D721Med (cell line): ENCODE measurements at places on chromosomes 12 and 14.
A peak's percentile ranks its signal among the peaks of the same experiment; 100 is the strongest.

GRCh38 chr14:78746086-78746595 lies 576.0 kb downstream of the NRXN3 start:
- DNase-seq, result no peak

DNA sequence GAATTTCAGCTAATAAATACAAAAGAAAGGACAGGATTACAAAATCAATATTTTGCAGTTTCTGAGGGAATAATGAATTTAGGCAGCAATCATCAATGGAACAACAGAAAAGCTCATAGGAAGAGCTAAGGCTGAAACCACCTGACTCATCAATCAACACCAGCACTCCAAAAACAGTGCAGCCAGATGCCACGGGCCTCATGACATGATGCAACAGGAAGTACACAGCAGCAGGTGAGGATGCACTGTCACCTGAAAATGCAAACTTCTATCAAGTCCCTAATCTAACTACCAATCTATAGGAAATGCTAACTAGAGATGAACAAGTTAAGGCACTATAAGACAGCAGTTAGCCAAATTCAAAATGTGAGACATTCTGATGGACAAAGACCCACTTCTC lies 21.7 kb downstream of the GNS start:
- no peak for DNase-seq

- no peak for DNase-seq
Measured at GRCh38 chr12:110286623-110287022, 5.6 kb downstream of the ATP2A2 start.

GRCh38 chr14:33950320-33951182 lies at the start of gene EGLN3:
Gene EGLN3, minus strand, starts transcription at chr14:33951074. Its CDS starts 322 bp downstream, at chr14:33950752.
- peak; percentile 66 for DNase-seq

- DNase-seq, result no peak
Measured at GRCh38 chr14:91996948-91997371, 42.9 kb downstream of the TRIP11 start.

DNA sequence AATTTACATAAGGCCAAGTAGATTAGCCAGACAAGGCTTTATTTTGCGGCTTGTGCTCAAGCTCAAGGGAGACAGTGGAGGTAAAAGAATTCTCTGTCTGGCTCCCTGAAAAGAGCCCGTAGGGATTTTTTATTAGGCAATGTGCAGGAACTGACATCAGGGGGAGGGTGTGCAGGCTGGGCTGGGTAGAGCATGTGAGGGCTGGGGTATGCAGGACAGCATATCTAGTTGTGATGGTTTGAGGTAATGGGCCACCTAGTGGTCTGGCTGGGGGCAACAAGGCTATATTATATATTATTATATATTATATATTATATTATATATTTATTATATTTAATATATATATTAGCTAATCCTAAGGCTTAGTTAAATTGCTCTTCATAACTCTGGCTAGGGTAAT lies 102.1 kb downstream of the TMEM117 start:
- DNase-seq, result no peak

DNA sequence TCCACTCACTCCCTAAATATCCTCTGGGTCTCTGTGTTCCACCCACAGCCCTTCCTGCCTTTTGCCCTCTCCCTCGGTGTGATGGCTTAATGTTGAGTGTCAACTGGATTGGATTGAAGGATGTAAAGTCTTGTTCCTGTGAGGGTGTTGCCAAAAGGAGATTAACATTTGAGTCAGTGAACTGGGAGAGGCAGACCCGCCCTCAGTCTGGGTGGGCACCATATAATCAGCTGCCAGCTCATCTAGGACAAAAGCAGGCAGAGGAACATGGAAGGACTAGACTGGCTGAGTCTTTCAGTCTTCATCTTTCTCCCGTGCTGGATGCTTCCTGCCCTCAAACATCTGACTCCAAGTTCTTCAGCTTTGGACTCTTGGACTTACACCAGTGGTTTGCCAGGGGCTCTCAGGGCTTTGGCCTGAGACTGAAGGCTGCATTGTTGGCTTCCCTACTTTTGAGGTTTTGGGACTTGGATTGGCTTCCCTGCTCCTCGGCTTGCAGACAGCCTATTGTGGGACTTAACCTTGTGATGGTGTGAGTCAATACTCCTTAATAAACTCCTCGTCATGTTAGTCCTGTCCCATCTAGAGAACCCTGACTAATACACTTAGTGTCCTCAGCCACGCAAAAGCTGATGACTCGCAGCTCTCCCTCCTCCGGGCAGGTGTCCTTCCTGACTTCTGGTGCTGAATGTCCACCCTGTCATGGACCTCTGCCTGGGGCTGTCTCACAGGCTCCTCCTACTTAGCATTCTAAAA lies 5.9 kb downstream of the DGLUCY start:
- no peak for DNase-seq

DNA sequence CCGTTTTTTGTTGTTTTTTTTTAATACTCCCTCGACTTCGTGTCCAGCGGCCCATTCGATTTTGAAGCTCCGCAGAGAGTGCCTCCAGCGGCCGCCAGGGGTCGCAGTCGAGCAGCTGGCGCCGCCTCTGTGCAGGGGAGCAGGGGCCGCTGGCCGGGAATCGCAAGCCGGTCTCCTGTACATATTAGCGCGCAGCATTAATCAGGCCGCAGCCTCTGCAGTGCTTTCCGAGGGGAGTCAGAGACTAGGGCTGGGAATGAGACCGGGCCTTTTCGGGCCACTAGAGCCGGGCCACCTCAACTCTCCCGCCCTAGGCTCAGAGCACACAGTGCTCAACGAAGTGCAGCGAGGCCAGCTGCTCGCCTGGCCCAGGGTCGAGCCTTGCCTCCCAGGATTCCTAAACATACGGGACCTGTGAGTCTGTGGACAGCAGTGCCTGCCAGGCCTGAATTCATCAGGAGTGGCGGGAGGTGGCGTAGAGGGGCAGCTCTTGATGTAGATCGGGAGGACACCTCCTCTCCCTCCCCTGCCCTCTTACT lies 81.8 kb downstream of the EMP1 start:
- DNase-seq, result peak; percentile 74

DNA sequence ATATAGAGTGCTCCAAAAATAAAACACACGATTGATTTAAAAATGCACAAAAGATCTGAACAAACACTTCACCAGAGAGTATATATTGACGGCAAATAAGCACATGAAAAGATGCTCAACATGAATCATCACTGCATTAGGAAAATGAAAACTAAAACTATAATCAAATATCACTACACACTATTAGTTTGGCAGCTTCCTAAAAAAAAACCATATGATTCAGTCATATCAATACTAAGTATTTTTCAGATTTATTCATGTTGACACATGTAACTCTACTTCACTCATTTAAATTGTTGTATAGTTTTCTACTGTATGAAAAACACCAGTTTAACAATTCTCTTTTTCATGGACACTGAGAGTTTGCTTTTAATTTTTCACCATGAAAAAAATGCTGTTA lies 41.6 kb downstream of the EXOC5 start:
- DNase-seq, result no peak

DNA sequence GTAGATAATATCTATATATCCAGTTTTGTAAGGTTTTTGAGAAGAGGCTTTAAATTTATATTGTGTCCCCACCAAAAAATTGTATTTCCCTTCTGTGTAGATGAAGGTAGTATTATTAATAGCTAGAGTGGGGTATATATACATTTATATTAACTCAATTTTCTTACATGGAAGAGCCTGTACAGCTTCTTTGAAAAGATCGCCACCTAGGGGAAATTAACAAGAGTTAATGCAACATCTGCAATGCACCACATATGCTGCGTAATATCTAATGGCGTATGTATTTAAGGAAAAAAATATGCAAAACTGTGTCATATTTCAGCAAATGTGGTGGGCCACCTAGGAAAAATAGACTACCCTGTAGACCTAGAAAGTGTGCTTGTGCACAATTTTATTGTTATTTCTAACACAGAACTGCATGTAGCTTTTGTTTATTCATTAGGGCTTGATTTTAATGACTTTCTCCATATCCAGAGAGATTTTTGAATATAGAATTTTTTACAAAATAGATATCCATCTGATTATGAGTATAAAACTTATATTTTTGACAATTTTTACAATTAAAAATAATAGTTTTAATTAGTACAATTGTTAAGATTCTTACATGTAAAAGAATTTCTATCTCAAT lies 14.0 kb downstream of the CCER1 start:
- no peak for DNase-seq

DNA sequence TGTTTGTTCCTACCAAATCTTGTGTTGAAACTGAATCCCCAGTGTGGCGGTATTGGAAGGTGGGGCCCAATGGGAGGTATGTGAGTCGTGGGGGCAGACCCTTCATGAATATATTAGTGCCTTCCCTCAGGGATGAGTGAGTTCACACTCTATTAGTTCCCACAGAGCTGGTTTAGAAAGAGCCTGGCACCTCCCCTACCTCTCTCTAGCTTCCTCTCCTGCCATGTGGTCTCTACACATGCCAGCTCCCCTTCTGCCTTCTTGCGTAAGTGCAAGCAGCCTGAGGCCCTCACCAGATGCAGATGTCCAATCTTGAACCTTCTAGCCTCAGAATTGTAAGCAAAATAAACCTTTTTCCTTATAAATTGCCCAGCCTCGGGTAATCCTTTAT lies 105.8 kb downstream of the SPTSSA start:
- DNase-seq, result no peak

- DNase-seq, result no peak
Measured at GRCh38 chr12:95694136-95694535, 96.4 kb downstream of the NTN4 start.

DNA sequence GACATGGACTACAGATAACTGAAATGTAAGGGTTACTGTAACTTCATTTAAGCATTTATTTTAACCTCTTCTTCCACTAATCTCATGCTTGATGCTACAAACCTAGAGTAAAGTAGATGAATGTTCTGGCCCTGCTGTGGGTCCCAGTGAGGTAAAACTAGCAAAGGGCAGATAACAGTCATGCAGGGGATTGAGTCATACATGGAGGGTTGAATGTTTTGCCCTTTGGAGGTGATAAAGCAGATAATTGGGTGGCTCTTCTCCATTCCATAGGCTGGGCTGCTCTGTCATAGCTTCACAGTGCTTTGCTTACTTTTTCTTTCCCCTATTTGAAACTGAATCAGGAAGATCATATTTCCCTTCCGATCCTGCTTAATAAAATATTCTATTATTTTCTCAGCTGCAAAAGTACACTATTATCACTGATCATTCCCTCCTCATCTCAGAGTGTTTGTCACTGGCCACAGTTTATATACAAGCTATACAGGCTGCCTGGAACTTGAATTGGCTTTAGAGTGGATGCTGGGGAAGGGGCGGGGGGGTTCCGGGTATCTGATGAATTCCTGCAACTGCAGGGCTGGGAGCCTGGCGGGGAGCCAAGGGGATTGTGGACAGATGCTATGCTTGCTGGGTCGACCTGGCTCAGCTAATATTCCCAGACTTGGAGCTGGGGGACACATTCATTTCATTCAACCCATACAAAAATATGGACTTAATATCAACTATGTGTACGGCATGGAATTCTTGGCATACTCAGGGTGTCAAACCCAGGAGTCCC lies 235.1 kb downstream of the NRXN3 start:
- DNase-seq, result no peak

- DNase-seq, result no peak
Measured at GRCh38 chr12:83318386-83319098, 631.8 kb downstream of the TMTC2 start.

DNA sequence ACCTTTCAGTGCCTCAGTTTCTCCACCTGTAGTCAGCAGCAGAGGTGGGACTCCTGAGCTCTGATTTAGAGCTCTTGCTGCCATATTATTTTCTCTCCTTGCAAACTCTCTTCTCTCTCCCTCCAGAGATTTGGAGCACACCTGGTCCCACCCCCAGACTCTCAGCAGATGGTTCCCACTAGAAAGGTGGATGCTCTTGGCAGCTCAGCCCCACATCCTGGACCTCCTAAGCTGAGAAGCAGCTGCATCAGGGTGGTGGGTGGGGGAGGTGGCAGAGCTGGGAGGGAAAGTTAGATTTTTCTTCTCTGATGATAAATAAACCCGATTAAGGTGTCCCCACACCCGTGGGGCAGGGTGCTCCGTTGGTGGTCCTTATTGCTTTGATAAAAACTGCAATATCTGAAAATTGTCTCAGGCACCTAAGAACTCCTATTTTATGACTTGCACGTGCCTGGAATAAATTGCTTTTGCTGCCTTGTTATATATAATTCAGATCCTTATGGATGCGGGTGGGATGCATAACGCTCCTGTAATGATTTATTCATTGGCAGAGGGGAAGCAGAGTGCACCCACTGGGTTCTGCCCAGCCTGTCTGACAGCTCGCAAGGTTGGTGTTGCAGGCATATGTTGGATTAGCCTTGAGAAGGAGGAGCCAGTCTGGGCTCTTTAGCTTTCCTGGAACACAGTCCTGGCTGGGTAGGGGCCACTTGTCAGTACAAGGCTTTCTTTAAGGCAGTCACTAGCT lies 214.2 kb downstream of the SUDS3 start:
- DNase-seq, result no peak

GRCh38 chr12:29152223-29152868 lies 3.3 kb downstream of the FAR2 start:
- no peak for DNase-seq

DNA sequence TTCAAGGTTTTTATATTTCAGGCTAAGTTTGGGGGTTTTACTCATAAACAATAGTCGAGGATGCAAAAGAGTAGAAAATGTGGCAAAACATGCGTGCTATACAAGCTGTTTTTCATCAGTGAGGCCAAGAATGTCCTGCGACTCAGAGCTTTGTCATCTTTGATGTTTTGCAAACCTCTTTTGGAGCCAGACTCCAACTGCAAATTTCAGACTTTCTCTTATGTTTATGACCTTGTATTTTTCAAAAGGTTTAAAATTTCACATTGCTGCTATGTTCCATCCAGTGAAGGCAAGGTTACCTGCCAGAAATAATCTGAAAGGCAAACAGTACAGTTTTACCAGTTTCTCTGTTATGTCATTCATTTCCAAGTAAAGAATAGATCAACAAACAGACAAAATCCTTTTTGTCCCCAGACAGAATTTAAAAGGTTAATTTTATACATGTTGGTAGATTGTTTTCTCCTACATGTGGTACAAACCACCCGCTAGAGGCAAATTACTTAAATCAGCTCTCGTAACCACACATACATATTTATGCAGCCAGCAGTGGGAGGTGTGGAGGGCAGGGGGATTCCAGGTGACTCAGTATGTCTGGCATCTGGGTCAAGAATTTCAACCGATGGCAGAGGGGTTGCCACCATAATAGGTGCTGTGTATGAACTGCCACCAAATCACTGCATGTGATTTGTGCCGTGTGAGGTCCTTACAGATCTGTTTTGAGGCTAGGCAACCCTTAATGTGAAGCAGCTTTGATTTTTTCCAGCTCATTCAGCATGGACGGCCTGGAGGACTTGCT lies 119.8 kb upstream of the CPM start:
- DNase-seq, result no peak

GRCh38 chr14:53744857-53745256 lies 211.8 kb downstream of the BMP4 start:
- DNase-seq, result no peak

DNA sequence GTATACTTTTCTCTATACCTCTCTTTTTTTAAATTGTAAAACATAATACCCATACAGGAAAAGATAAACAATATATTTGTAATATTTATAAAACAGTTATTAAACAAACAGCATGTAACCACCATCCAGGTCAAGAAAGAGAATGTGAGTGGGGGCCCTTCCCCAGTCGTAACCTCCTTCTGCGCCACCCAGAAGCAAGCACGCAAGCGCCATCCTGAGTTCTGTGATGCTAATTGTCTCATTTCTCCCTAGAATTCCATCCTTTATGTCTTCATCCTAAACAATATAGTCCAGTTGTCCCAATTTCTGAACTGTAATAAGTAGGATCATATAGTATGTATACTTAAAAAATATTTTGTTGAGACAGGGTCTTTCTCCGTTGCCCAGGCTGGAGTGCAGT lies 129.5 kb downstream of the EXOC5 start:
- DNase-seq, result no peak

GRCh38 chr12:115866909-115867525 lies 410.5 kb downstream of the MED13L start:
- DNase-seq, result no peak
